NCI-H510A (cell line): ENCODE measurements at places on chromosomes 1 and 21.

DNA sequence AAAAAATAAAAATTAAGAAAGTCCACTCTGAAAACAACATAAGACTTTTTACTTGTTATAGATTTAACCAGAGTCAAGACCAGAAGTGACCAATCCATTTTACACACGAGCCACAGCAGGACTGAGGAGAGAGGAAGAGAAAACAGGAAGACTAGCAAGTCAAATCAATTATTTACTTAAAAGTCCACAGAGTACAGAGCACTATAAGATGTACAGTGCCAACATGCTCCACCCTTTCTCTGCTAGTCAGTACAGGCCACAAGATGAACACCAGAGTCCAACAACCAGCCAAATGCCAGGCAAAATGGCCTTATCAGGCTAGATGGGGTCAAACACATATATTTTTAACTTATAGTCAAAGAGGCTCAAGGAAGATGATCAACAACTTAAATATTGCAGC, 19.5 kb downstream of the LUZP1 start:
- DNase-seq, result no peak

DNA sequence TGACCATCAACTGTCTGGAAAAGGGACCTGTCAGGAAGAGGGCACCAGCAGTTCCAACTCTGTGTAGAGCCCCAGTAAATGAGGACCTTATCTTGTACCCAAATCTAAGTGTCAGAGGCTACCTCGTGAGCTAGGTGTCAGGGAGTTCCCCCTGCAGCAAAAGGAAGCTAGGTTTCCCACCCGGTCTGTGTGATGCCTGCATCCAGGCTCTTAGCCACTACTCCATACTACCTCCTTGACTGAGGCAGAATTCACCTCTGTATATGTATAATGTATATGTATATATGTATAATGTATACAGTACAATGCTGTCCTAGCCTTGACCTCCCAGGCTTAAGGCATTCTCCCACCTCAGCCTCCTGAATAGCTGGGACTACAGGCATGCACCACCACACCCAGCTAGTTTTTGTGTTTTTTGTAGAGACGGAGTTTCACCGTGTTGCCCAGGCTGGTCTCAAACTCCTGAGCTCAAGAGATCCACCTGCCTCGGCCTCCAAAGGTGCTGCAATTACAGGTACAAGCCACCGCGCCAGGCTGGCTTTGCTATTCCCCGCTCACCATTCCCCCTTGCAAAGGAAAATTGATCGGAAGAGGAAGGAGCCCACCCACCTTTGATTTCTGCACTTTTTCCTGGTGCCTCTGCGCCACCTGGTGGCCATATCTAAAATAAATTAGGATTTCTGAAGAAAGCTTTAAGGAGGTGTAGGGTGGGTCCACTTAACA, 15.7 kb upstream of the LUZP1 start:
- DNase-seq, result no peak

DNA sequence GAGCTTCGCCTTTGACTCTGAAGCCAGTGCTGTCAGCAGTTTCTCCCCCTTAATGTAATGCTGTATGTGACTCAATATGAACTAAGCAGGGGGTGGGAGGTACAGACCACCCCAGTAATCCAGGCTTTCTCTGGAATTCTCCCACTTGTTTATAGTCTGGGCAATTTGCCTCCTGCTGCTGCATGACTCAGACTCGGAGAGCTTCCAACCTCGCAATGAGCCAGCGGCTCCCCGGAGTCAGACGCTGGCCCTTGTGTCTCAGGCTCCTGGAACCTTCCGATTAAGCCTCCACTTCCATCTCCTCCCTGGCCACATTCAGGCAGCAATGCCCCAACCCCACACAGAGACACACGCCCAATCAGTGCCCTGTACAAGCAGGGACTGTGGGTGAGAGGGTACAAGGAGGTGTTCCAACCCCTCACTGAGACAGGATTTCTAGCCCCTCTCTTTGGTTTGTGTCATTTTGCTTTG, 471.7 kb upstream of the VAMP3 start:
- DNase-seq, result no peak

GRCh38 chr1:88618331-88618730, 65.7 kb upstream of the PKN2 start:
- DNase-seq, result no peak

- DNase-seq, result no peak
Measured at GRCh38 chr1:155013632-155014031, 11.0 kb downstream of the ZBTB7B start.

- peak; percentile 6 for DNase-seq
Measured at GRCh38 chr1:173669491-173669941, at the start of gene ANKRD45. Gene ANKRD45, minus strand, starts transcription at chr1:173669851. Its CDS starts 10,433 bp downstream, at chr1:173659418.

- no peak for DNase-seq
Measured at GRCh38 chr1:219753914-219754313, 141.0 kb upstream of the ZC3H11B start.

GRCh38 chr1:107169615-107170014, 28.8 kb downstream of the NTNG1 start:
- no peak for DNase-seq
